ENCODE measurements at places on chromosomes 1 and 21. TPM values are rescaled to one million over a fixed set of nuclear protein-coding genes. Genes with fewer than 3 reads are reported as not detected.

The MAP10 gene
- 5.8 TPM for polyA plus RNA-seq

The WLS gene
- 145 TPM for polyA plus RNA-seq

The GJA9 gene
- polyA plus RNA-seq: 0.29 TPM

The SH2D5 gene
- polyA plus RNA-seq: 0.08 TPM

The CR1L gene
- not detected for polyA plus RNA-seq

The ERG gene
- 35.5 TPM for polyA plus RNA-seq

The FNDC10 gene
- polyA plus RNA-seq: 2.1 TPM

The PADI3 gene
- polyA plus RNA-seq: not detected

The SH2D2A gene
- 0.62 TPM for polyA plus RNA-seq

The TMEM269 gene
- polyA plus RNA-seq: 1.3 TPM

The ORC1 gene
- 9.0 TPM for polyA plus RNA-seq

The CR2 gene
- polyA plus RNA-seq: 0.10 TPM

- no peak for DNase-seq
Observed at GRCh38 chr1:162085991-162086390, 16.5 kb downstream of the NOS1AP start.

DNA sequence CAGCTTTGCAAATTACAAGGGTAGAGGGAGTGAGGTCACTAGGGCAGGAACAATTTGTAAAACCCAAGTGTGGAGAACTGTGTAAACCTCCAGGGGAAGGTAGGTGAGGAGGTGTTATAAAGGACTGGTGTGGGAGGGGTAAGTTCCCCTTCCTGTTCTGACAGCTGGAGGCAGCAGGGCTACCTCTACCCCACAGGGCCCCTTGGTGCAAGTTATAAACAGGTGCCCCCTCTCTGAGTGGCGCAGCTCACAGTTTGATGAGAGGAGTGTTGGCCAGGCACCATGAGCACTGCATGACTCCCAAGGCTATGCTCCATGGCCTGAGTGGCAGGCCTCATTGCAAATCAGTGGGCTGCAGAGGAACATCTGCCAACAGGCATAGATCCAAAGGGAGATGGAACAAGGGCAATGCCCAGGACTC lies 41.0 kb downstream of the MFSD2A start:
- DNase-seq: no peak

GRCh38 chr1:240242601-240243144 lies 151.0 kb downstream of the FMN2 start:
- DNase-seq: no peak

DNA sequence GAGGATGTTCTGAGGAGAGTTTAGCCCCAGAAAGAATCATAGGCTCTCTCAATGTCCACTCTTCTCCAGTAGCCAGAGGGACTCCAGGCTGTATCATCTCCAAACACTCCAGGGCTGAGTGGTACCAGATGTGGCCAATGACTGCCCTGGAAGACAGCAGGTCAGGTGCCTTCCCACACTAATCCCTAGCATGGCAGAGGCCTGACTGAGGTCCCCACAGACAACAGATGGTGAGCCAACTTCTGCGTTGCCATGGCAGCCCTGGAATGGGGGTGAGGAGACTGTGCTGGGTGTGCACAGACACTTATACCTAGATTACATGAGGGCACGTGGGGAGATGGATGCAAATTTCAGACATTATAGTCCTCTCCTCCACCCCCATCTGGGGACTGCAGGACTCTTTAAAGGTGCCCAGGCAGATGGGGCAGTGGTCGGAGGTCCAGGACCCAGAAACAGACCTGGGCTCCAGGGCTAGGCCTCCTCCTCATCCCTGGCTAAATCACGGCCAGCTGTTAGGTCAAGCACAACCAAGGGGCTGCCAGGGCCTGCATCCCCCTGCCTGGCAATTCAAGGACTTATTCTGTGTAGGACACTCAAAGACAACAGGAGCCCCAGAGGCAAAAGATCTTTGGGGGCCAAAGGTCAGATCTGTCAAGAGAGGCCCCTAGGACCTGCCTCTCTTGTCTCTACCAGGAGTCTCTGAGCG lies 42.9 kb downstream of the CAMK2N1 start:
- no peak for DNase-seq

GRCh38 chr21:26098772-26099397 lies 71.7 kb downstream of the APP start:
- DNase-seq: no peak

- DNase-seq: peak; percentile 30
Observed at GRCh38 chr21:23936224-23936623, 1671.1 kb downstream of the MRPL39 start.

DNA sequence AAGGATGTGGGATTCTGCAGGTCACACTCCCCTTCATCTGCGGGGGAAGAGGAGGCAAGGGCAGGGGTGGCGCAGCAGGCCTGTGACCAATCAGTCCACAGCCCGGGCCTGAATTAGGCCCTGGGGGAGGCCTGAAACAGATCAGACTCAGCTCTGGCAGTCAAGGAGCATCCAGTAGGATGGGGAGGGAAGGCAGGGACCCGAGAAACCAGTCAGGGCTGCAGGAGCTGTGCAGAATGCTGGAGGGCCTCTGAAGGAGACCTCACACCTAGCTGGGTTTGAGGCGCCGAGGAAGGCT lies 12.7 kb downstream of the TNNT2 start:
- peak; percentile 26 for DNase-seq

DNA sequence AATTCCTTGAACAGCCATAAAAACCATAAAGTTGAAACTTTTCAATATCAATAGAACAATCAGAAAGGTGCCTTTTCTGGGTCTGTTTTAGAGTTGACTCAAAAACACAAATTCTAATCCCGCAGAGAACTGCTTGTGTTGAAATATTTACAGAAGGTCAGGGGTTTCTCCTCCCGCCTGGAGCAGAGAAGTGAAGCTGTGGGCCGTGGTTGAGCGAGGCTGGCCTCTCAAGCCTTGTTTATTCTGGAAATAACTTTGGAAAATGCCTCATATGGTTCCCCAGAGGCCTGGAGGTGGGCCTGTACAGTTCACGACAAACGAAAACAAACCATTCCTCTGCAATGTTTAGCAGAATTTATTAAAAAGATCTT lies 90.8 kb upstream of the ERRFI1 start:
- no peak for DNase-seq

DNA sequence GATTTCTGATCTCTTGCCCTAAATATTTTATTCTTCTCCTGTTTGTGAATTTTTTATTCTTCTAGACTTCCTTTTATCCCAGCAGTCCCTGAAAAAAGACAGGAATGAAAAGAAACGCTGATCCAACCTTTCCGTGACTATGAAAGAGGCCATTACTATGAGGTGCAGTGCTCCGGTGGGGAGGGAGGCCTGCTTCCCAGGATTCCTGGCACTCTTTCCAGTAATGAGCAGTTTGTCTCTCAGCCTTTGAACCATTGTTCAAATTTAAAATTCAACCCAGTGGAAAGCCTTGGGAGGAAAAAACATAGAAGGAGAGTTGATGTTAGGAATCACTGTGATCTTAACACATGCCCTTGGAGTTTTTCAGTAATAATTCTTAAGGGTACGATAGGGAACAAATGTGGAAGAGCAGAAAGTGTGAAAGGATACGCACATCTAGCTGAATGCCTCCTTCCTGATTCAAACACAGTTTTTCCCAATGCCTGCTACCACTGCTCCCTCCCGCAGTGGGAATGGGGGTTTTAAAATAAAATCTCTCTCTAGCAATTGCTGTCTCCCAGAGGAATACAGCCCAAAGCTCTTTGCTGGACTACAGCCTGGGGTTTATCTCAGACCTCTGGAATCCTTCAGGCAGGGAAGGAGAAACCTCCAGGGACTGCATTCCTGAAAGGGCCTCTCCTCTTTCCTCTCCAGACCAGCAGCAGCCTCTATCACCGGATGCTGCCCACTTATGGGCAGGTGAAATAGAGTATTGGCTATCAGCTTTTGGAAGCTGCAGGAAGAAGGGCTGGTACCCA lies 6.1 kb downstream of the IER5 start:
- no peak for DNase-seq

GRCh38 chr1:23460519-23460918 lies 23.5 kb downstream of the ASAP3 start:
- DNase-seq: no peak

DNA sequence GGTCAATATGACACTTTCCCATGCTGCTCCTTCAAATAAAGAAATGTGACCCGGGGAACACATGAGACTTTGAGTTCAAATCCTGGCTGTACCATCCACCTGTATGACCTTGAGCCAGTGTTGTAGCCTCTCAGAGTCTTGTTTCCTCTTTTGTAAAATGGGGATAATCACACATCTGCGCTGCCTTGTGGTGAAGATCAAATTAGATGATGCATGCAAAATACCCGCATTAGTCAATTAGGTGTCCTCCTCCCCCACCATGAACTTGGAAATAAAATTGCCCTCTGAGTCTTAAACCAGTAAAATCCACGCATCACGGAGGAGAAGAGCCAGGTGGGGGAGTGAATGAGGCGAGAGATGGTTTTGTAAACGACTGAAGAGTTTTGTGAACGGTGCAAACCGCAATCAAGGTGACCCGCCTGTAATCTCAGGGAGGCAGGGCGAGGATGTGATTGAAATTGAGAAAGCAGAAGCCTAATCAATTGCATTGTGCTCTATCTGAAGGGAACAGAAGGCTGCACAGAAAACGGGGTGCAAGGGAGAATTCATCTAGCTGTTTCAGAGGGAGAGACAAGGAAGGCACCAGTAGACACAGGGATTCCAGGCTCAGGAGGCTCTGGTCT lies 5.8 kb upstream of the AHDC1 start:
- no peak for DNase-seq

DNA sequence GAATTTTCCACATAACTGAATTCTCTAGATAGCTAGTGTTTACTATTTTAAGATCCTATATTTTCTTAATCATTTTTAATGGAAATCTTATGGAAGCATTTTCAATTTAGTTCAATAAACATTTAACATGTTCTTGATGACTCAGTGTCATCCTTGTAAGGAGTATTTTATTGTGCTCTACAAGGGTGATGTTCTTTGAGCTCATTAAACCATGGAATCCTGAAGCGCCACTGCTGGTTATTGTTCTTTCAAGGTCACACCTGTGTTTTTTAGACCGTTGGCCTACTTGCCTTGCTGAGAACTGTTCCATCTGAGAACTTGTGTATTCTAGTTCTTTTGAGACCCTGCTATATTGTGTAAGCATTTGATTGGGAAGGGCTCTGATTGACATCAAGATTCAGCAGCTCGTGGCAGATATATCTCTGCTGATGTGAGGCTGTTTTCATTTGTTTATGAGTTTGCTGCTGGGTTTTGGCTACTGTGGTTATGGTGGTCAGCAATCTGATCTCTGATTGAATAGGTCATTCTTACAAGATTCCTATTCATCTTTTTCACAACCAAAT lies 132.0 kb downstream of the GIPC2 start:
- DNase-seq: no peak

- peak; percentile 33 for DNase-seq
Observed at GRCh38 chr1:17919525-17920439, 164.6 kb downstream of the ACTL8 start.

GRCh38 chr1:109776911-109777310 lies 13.2 kb upstream of the EPS8L3 start:
- DNase-seq: peak; percentile 89

GRCh38 chr1:32797456-32797855 lies 19.7 kb downstream of the YARS1 start:
- DNase-seq: no peak

DNA sequence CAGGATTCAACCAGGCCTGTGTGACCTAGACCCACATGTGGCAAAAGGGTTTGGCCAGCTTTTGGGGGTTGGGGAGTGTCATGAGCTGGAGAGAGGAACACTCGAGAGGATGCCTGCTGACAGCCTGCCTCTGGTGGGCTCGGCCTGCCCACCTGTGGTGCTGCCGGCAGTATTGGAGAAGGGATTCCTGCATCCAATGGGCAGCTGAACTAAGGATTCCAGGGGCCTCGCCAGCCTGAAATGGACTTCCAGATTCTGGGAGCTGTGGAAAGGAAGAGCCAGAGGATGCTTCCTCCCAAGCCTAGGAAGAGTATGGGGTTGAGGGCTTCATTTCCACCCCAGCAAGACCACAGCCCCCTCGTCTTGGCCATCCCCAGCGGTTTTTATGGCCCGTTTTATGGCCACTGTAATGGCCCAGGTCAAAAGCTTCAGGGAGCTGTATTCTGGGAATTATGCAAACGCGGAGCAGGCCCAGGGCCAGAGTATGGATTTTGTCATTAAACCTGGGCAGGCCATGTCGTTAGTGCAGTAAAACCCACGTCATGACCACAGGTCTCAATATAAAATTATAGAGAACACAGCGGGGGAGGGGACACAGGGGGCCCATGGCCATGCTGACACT lies 63.6 kb downstream of the TMEM53 start:
- no peak for DNase-seq

GRCh38 chr1:107920999-107921398 lies 44.0 kb downstream of the VAV3 start:
- no peak for DNase-seq

DNA sequence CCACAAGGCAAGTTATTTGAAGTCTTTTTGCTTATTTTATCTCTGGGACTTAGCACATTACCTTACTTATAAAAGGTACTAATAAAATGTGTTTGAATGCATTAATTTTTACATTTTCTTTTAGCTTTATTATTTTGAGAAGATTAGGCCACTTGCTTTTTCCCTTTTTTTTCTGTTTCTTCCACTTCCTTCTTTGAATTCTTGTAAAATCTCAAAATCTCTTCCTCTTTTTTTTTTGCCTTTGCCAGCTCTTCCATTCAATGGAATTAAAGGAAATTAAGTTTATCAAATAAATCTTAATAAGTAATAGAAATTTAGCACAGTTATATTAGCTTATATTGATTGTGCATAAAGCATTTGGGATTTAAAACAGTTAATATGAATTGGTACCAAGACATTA lies 260.9 kb downstream of the SRGAP2C start:
- DNase-seq: no peak

- DNase-seq: no peak
Observed at GRCh38 chr1:48341221-48341620, 118.7 kb downstream of the SLC5A9 start.

DNA sequence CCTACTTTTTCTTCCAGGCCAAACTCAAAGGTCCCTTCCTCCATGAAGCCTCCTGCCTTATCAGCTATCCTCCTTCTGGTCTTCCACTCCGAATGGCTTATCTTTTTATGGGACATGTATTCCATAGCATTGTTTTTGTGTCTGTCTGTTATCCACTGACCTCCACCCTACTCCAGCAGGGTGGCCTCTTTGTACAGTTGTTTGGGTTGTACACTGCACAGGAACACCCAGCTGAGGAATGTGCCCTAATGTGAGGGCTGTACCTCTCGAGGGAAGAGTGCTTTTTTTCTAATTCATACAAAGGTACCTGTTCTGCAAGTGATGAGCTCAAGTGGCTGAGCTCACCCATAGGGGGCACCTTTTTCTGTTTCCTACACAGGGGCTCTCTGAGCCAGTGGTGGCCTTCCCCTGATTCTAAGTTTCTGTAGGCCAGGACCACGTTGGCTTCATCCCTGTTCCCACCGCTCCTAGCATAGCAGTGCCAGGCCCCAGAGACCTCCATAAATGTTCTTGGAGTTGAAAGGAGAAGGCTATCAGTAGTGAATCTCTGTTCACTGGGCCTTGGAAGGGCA lies 108.2 kb downstream of the FOXD2 start:
- no peak for DNase-seq

DNA sequence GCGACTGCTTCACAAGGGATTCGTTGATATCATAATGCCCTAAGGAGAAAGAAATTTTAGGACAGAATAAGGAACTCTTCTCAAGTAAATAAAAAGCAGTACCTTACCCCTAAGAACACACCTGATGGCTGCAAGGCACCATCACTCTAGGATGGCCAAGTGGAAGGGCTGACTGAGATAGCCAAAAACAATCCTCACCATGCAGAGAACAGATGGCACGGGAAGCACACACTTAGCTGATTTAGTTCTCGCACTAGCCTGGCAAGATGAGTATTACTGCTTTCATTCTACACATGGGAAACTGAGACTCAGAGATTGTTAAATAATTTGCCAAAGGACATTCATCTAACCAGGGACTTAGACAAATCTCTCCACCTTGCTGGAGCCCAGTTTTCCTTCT lies 43.8 kb downstream of the STPG1 start:
- DNase-seq: no peak

- DNase-seq: no peak
Observed at GRCh38 chr1:51249445-51249844, 13.4 kb downstream of the RNF11 start.

Data from left lung (tissue), 14 donors.